ENCODE measurements at places on chromosomes 11 and 22. TPM values are rescaled to one million over a fixed set of nuclear protein-coding genes. Genes with fewer than 3 reads are reported as not detected.

- DNase-seq = no peak
Measured at GRCh38 chr11:121592708-121593107, 139.9 kb upstream of the SORL1-AS1 start.

- DNase-seq = peak; percentile 89
Measured at GRCh38 chr11:35617687-35618496, at the start of gene FJX1. Gene FJX1 (plus strand): TSS chr11:35618460. CDS start chr11:35618637, 177 bp downstream.

PHLDB1 gene
- total RNA-seq = 155 TPM

- DNase-seq = no peak
Measured at GRCh38 chr11:68838572-68838964, 3.1 kb downstream of the CPT1A start.

GRCh38 chr11:79294845-79295731 is 145.7 kb downstream of the TENM4 start:
- DNase-seq = no peak

GLB1L3 gene
- total RNA-seq = not detected

GNG3 gene
- not detected for total RNA-seq

- no peak for DNase-seq
Measured at GRCh38 chr22:22316589-22316988, 72.0 kb downstream of the VPREB1 start.

RIMBP3B gene
- 0.19 TPM for total RNA-seq
